HCT116 (cell line): ENCODE measurements at places on chromosomes 6 and 20. TPM values are rescaled to one million over a fixed set of nuclear protein-coding genes. Genes with fewer than 3 reads are reported as not detected.
A peak's percentile ranks its signal among the peaks of the same experiment; 100 is the strongest.

- H3K27ac ChIP-seq: peak overlapping the region; percentile 72; the same call in 1 of the 2 replicates
- H3K4me1 ChIP-seq: peaks cover 27% of the 10 kb centered on the region
- no peaks in the 10 kb centered on the region for H3K27me3 ChIP-seq
- H3K36me3 ChIP-seq: no peaks in the 10 kb centered on the region
- H3K4me3 ChIP-seq: peak overlapping the region; percentile 86
Measured at GRCh38 chr6:82246370-82246769, 1.2 kb downstream of the IBTK start.

DNA sequence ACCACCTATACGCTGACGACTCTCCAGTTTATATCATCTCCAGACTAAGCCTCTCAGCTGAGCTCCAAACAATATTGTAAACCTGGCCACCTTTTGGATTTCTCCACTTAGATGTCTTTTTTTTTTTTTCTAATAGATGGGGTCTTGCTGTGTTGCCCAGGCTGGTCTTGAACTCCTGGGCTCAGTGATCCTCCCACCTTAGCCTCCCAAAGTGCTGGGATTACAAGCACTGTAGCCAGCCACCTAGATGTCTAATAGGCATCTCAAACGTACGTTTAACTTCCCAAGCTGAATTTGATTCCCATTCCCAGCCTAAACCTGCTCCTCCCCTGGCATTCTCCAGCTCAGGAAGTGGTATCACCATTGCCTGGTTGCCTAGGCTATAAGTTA, 5.2 kb downstream of the DDR1 start:
- H3K4me3 ChIP-seq: no peak overlapping the region
- no peak for DNase-seq
- H3K27ac ChIP-seq: peak overlapping the region; percentile 3; the same call in 1 of the 2 replicates
- H3K36me3 ChIP-seq: peaks cover 49% of the 10 kb centered on the region
- H3K4me1 ChIP-seq: peaks cover 39% of the 10 kb centered on the region

DNA sequence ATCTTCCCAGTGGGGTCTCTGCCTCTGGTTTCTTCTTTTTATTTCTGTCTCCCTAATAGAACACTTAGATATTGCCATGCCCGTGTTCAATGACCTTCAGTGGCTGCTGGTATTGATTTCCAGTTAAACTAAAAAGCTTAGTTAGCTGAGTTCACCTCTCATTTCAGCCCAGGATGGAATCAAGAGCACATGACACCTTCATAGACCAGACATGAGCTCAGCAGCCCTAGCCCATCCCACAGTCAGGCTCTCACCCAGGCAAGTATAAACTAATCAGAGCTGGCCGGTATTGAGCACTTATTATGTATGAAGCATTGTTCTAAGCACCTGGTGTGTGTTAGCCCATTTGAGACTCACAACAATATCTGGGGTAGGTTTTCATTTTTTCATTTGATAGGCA, 33.7 kb upstream of the PLEKHG1 start:
- H3K36me3 ChIP-seq: no peaks in the 10 kb centered on the region
- H3K4me1 ChIP-seq: no peaks in the 10 kb centered on the region
- no peak overlapping the region for H3K4me3 ChIP-seq
- H3K27ac ChIP-seq: no peak overlapping the region

SMOC2 gene
- 0.42 TPM for total RNA-seq

DNA sequence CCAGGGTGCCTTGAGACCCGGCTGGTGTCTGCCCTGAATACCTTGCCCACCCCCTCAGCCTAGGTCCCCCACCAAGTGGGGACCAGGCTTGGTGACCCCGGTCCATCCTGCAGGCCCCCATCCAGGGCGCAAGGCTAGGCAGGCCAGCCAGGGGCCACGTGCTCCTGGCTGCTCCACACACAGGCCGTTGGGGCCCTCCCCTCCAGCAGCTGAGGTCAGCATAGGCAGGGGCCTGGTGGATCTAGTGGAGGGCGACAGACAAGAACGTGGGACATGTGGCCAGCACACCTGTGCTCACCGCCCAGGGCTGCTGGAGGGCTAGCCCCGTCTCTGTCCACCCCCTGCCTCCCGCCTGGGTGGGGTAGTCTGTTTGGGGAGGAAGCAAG, 7.5 kb upstream of the HRH3 start:
- H3K4me1 ChIP-seq: peaks cover 8% of the 10 kb centered on the region; the same call in 1 of the 2 replicates
- DNase-seq: no peak
- H3K27ac ChIP-seq: no peak overlapping the region
- no peak overlapping the region for H3K4me3 ChIP-seq
- H3K36me3 ChIP-seq: no peaks in the 10 kb centered on the region
- peaks cover 16% of the 10 kb centered on the region; the same call in 1 of the 2 replicates for H3K27me3 ChIP-seq
